Activated CD4-positive, CD25-positive, alpha-beta regulatory T cell treated with anti-CD3 and anti-CD28 coated beads, Interleukin-2, amount 50 U/mL, for 24 hours (primary cell): ENCODE measurements at places on chromosomes 6 and 20.
A peak's percentile ranks its signal among the peaks of the same experiment; 100 is the strongest.

GRCh38 chr6:30700340-30700739, 9.6 kb upstream of the NRM start:
- ATAC-seq = no peak

GRCh38 chr6:87575423-87575822, 14.4 kb downstream of the RARS2 start:
- no peak for ATAC-seq

DNA sequence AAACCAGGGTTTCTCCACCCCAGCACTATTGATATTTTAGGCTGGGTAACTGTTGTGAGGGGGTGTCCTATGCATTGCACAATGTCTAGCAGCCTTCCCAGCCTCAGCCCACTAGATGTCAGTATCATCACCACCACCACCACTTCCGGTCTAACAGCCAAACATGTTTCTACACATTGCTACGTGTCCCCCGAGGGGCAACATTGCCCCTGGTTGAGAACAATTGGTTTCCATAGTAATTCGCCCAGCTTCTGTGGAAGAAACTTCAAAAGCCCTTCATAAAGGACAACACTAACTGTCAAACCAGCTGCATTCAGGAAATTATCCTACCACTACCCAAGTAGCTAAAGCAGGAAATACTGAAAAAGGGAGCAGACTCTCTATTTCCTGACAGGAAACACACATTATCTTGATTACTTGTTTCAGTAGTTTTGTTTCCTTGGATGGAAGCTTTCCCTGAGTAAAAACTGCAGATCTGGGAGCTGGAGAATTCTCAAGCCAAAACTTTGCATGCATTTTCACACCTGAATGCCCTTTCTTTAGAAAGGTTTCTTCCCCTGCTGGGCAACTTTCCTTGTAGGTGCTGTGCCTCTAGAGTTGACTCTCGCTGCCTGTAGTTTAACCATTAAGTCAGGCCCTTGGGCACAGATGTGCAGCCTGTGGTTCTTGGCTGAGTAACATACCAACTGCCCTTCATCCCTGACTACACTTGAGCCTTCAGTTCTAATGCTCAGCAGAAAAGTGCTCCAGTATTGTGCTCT, 23.6 kb downstream of the PKHD1 start:
- ATAC-seq = peak; percentile 84

DNA sequence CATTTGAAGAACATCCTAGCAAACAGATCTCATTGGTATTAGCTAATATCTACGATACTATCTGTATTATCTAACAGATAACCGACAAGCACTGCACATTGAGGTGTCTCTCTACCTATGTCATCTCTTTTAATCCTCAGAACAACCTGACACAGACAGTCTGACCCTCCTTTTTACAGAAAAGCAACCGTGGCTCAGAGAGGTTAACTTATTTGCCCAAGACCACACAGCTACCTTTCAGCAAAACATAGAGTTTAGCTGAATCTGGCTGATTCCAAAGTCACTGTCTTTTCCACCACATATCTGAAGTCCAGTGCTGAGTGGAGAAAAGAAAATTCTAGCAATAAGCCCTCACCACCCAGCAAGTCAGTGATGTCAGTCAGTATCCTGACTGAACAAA, 358.7 kb upstream of the JARID2 start:
- no peak for ATAC-seq

GRCh38 chr6:841569-841968, 148.6 kb upstream of the EXOC2 start:
- no peak for ATAC-seq

GRCh38 chr20:33648396-33649004, 13.6 kb upstream of the C20orf144 start:
- ATAC-seq = no peak

GRCh38 chr6:149366267-149366921, 33.7 kb upstream of the SUMO4 start:
- peak; percentile 60 for ATAC-seq

- no peak for ATAC-seq
Measured at GRCh38 chr6:46412662-46413061, 78.6 kb downstream of the RCAN2 start.

DNA sequence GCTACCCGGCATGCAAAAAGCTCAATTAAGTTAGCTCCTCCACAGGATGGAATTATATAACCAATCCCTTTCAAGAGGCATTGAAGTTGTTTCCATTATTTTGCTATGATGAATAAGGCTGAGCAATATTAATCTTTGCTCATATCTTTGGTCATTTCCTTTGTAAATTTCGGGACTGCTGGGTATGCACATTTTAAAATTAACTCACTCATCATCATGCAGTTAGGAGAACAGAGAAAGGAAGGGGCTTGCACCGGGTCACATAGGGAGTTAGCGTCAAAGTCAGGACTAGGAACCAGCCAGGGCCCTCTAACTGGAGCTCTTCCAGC, 430 bp upstream of the FAM110A start:
- ATAC-seq = peak; percentile 36

DNA sequence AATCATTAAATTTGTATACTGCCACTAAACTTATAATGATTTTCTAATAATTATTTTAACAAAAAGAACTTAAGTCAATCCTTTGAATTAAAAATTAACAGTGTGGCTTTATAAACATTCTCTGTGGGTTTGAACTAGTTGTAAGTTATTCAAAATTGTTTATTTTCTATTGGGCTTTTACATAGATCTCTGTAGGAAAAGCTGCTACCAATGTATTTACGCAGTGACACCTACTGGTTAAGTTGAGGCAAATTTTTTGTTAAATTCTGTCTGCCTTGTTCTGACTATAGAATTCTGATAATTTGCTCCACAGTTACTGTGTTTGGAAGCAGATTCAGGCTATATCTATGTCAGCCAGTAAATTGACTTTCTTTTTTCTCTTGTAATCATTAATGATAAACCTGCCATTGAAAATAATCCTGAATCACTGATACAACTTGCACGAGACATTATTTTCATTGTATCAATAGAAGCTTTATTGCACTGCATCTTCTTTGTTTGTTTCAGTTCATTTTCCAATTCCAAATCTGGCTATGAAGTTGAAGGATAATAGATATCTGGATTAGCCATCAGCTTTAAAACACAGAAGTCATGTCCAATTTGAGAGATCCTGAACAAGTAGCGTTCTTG, 66.0 kb upstream of the UTRN start:
- ATAC-seq = no peak

DNA sequence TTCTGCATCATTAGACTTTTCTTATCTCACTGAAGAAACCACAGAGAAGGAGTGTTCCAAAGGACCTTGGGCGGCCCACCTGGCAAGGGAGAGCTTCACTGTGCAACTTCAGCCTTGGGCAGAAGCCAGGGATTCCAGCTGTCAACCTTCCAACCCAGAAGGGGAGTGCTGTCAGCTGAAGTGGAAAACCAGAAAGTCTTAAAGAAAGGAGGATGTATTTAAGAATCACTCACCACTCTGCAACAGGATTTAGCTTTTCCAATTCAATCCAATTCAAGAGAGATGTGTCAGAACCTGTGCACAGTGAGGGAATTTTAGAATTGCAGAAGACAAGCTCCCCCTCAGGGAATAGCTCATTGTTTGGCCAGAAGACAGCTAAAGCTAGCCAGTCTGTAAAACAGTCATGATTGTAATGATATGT, 553.7 kb downstream of the CD83 start:
- no peak for ATAC-seq
